Urinary bladder (tissue), 4 donors: ENCODE measurements at places on chromosomes 13 and 19.

DNA sequence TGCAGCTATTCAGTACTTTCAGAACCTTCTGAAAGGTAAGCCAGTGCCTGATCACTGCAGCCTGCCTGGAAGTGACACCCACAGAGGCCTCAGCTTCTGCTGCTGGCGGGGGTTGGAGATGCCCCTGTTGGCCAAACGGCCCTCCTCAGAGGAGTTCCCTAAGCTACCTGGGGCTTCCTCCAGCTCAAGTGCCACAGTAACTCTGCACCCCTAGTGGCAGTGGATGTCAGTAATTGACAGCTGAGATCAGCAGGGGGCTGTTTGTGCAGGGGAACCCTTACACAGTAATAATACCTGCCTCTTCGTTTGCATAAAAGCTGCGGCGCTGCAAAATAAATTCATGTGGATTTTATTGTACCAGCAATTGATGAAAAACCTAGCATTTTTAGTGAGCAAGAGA lies 28.9 kb downstream of the TDRD12 start:
- no peak for DNase-seq

GRCh38 chr19:2253106-2254063 lies 2.8 kb downstream of the JSRP1 start:
- DNase-seq: no peak

- no peak for DNase-seq
Measured at GRCh38 chr13:99979453-99980200, 2.0 kb upstream of the ZIC2 start.

GRCh38 chr13:25042151-25042865 lies 53.6 kb upstream of the PABPC3 start:
- DNase-seq: no peak

DNA sequence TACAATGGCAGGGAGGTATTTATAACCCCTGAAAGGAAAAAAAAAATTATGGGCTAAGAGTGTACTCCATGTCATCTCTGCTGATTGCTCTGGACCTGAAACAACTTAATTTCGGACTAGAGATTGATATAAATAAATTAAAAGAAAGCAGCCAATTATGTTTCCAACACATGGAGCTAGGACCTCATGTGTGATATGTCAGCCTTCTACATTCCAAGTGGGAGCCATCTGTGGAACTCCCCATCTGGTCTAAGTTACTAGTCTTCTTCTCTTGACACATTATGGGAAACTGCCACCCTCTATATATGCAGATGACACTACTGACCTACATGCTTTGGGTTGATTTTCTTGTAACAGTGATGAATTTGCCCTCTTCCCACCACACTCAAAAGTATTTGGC lies 86.1 kb downstream of the FLT1 start:
- DNase-seq: no peak

- no peak for DNase-seq
Measured at GRCh38 chr13:50654331-50654730, 189.2 kb downstream of the DLEU7 start.

GRCh38 chr19:30609656-30610270 lies 237.6 kb downstream of the ZNF536 start:
- DNase-seq: no peak

DNA sequence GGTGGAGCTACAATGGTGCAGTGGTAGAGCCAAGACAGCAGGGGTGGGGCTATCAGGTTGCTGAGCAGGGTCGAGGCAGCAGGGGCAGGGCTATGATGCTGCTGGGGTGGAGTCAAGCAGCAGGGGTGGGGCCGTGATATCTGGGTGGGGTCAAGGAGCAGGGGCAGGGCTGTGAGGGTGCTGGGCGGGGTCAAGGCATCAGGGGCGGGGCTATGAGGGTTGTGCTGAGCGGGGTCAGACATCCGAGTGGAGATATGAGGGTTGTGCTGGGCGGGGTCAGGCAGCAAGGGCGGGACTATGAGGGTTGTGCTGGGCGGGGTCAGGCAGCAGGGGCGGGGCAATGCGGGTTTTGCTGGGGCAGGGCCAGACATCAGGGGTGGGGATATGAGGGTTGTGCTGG lies 14.7 kb downstream of the HCN2 start:
- DNase-seq: no peak

DNA sequence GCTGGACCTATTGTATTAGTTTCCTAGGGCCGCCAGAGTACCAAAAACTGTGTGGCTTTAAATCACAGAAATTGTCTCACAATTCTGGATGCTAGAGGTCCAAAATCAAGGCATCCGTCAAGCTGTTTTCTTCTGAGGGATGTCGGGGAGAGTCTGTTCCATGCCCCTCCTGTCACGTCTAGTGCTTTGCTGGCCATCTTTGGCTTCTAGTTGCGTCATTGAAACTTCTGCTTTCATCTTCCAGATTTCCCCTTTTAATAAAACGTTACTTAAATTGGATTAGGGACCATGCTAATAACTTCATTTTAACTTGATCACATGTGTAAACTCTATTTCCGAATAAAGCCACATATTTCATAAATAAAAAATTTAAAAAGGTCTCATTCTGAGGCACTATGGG lies 47.5 kb downstream of the TRPM4 start:
- no peak for DNase-seq

GRCh38 chr19:3471954-3472655 lies 8.2 kb downstream of the SMIM24 start:
- no peak for DNase-seq

DNA sequence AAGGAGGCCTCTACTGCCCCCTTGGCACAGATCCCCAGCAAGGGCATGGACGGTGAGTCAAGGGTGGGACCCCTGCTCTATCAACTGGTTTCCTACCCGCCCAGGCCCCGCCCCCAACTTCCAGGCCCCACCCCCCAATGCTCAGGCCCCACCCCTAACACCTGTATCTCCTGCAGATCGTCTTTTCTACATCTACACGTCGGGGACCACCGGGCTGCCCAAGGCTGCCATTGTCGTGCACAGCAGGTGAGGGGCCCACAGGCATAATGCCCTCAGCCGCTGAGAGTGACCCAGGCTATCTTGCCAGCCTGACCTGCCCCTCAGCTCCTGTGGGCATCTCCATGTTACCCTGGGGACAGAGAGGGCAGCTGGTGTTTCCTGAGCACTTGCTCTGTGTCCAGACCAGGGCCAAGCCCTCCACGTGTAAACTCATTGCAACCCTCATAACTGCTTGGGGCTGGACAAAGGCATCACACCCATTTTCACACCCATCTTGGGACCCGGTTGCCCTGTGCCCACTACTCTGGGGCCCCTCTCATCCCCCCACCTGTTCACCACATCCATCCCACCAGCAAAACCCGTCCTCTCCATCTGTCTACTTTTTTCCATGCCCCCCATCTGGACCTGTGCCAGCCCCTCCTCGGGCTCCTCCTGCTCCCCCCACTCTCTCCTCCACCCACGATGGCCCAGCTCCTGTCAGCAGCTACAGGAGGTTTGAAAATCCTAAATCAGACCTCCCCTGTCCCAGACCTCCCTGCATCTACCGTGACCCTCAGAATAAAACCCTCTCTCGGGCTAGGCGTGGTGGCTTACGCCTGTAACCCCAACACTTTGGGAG lies 17.2 kb downstream of the SLC27A1 start:
- no peak for DNase-seq

DNA sequence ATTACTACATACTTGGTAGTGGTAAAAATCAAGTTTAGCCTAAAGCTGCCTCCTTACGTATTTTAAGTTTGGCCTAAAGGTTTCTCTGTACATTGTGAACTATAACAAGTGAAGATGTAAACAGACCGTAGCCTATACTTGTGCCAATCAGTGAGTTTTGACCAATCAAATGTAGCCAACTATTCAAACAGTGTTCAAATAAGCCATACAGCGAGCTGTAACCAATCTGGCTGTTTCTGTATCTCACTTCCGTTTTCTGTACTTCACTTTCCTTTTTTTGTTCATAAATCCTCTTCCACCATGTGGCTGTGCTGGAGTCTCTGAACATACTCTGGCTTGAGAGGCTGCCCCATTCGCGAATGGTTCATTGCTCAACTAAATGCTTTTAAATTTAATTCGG lies 2504.6 kb downstream of the PCDH9 start:
- DNase-seq: no peak

GRCh38 chr13:34085204-34085603 lies 267.3 kb downstream of the RFC3 start:
- no peak for DNase-seq

DNA sequence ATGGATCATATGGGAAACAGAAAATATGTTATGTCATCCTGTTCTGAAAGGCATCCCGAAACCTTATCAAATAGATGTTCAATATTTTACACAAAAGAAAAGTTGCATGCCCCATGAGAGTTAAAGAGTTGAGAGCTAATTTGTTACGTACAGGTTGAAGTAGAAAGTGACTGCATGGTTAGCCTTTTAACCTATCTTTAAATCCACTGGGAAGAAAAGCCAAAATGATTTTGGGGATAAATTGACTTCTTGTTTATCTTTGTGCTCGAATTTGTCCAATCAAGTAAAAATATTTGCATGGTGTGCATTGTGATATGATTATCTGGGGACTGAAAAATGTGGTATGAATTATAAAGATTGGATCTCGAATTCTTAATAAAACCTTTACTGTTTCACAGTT lies 230.1 kb downstream of the POSTN start:
- DNase-seq: no peak

GRCh38 chr13:94431574-94431973 lies 47.9 kb downstream of the DCT start:
- no peak for DNase-seq

DNA sequence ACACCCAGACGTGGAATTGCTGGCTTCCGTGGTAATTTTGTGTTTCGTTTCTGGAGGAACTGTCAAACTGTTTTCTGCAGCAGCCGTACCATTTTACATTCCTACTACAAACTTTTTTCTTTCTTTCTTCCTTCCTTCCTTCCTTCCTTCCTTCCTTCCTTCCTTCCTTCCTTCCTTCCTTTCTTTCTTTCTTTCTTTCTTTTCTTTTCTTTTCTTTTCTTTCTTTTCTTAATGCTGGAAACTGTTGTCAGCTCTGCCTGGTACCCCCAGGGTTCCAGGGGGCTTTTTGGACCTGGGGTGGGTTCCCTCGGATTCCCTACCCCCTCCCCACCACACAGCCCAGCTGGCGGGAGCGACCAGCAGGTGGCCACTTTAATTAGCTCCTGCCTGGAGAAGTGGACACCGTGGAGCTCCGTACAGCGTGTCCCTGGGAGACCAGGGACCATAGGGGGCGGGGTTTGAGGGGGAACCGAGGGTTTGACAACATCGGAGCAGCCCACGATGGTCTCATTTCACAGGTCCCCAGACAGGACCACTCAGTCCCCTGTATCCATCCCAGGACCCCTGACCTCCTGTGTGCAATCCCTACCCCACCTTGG lies 24.4 kb downstream of the CELF5 start:
- no peak for DNase-seq

- no peak for DNase-seq
Measured at GRCh38 chr19:39890755-39891551, 43.5 kb downstream of the FCGBP start.

DNA sequence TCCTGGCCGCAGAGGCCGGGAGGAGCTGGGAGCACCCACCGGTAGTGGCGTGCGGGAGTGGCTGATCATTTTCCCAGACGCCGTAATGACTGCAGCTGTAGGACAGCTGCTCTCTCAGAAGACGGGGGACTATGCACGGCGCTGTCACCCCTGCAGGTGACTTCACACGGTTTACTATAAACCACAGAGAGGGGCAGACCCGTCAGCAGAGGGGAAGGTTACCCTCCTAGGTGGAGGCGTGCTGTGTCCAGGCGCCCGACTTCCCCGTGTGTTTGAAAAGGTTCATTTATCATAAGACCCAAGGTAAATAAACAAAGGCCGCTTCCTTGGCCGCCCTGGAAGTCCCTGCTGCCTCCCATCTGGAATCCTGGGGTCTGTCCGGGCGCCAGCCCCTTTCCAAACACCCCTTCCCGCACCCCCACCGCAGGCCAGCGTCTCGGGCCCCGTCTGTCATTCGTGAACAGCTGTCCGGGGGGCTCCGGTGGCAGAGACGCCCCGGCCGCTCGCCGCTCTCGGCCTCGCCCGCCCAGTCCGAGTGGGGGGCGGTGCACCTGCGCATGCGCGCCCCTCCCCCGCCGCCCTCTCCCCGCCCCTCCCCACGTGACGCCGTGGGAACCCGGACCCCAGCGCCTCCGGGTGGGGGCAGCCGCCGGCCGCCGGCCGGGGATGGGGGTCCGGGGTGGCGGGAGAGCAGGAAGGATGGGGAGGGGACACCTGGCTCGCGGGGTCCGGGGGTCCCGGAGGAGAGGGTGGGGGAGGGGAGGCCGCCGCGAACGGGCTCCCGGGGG lies 915 bp downstream of the SHC2 start:
- DNase-seq: no peak

DNA sequence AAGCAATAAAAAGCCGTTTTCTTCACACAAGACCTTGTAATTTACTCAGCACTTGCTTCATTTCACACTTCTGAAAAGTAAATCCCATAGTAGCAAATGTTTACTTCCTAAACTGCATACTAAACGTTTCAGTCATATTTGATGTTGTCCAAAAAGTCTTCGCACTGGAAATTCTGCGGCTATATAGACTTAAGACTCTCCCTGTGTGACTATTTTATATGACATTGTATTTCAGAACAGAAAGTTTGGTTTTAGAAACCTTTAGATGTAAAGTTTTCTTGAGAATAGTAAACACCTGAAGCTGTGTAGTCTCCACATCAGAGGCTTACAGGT lies 29.6 kb downstream of the ZAR1L start:
- no peak for DNase-seq

GRCh38 chr19:8101311-8101710 lies 48.1 kb downstream of the FBN3 start:
- no peak for DNase-seq

DNA sequence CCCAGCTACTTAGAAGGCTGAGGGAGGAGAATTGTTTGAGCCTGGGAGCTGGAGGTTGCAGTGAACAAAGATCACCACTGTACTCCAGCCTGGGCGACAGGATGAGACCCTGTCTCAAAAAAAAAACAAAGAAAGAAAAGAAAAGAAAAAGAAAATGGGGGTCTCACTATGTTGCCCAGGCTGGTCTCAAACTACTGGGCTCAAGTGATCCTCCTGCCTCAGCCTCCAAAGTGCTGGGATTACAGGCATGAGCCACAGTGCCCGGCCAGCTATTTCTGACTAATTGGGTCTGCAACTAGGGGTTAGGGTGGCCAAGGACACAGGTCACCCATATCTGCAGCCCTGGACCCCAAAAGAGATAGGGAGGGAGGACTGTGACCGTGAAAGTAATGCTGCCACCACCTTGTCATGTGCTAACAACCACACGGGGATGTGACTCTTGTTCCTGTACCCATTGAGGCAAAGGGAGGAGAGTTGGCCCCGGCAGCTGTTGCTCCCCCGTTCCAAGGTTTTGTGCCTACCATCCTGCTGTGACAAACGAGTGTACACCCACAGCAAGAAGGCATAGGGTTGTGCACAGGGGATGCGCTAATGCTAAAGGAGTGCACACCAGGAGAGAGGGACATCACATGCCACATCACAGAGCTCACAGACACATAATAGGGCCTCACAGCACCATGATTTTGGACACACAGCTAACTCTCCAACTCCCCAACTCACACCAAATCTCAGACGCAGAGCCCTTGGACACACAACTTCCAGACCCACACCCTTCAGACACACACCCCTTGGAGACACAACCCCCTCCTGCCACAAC lies 619 bp downstream of the MEF2B start:
- DNase-seq: no peak
